ENCODE measurements at places on chromosomes 1 and 21. TPM values are rescaled to one million over a fixed set of nuclear protein-coding genes. Genes with fewer than 3 reads are reported as not detected.

GRCh38 chr1:18901952-18902522 lies 318 bp downstream of the ALDH4A1 start:
- H3K4me3 ChIP-seq: peak overlapping the region; percentile 61
- peaks cover 24% of the 10 kb centered on the region for H3K4me1 ChIP-seq
- no peaks in the 10 kb centered on the region for H3K36me3 ChIP-seq
- no peaks in the 10 kb centered on the region for H3K27me3 ChIP-seq
- DNase-seq: no peak

GRCh38 chr1:205191622-205192021 lies 19.9 kb downstream of the DSTYK start:
- DNase-seq: no peak
- peaks cover 18% of the 10 kb centered on the region for H3K4me1 ChIP-seq
- H3K4me3 ChIP-seq: no peak overlapping the region
- no peaks in the 10 kb centered on the region for H3K36me3 ChIP-seq

DNA sequence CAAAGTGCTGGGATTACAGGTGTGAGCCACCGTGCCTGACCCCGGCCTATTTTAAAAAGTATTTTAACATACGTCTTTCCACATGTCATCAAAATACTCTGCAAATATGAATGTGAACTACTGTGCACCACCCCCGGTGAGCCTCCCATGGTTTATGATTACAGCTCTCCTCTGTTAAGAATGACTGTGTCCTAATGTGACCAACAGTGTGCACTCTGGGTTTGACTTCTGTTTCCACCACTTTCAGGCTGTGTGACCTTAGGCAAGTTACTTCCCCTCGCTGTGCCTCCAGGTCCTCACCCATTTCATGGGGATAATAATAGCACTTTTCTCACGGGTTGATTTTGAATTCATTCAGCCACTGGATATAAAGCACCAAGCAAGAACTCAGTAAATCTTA lies 14.7 kb downstream of the AMPD2 start:
- no peak overlapping the region for H3K27ac ChIP-seq
- peaks cover 19% of the 10 kb centered on the region for H3K4me1 ChIP-seq
- DNase-seq: no peak
- H3K27me3 ChIP-seq: no peaks in the 10 kb centered on the region

DNA sequence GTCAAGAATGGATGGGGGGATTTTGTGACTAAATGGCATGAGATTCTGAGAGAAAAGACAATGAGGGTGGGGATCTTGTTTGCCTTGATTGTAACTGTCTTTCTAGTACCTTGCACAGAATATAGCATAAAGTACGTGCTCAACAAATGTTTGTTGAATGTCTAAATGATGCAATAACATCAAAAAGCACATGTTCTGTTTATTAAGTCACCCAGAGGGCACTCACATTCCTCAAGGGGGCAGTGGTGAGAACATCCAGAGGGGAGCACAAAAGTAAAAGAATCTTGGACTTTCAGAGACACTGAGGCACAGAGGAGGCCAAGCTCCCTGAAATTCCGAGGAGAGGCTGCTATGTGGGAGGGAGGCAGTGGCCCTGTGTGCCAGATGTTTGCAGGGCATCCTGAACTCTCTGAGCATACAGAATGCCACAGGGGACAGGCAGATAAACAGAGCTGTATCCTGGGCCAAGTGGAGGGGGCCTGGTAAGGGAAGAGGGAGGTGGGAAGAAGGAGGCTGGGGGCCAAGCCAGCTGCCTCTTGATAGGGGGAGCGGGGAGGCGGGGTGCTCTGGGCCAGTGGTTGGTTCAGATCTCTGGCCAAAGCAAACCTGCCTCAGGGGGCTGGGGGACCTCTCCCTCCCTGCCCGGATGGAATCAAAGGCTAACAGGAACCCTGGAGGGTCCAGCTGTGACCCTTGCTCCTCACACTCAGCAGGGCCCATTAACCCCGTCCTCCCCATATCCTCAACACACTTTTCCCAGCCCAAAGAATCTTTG lies 6.5 kb upstream of the ATP1A2 start:
- no peak for DNase-seq
- H3K36me3 ChIP-seq: no peaks in the 10 kb centered on the region
- no peak overlapping the region for H3K4me3 ChIP-seq
- no peak overlapping the region for H3K27ac ChIP-seq
- H3K4me1 ChIP-seq: peaks cover 28% of the 10 kb centered on the region

ADAMTS4 gene
- polyA plus RNA-seq: 0.60 TPM

GOLT1A gene
- polyA plus RNA-seq: 9.6 TPM

DNA sequence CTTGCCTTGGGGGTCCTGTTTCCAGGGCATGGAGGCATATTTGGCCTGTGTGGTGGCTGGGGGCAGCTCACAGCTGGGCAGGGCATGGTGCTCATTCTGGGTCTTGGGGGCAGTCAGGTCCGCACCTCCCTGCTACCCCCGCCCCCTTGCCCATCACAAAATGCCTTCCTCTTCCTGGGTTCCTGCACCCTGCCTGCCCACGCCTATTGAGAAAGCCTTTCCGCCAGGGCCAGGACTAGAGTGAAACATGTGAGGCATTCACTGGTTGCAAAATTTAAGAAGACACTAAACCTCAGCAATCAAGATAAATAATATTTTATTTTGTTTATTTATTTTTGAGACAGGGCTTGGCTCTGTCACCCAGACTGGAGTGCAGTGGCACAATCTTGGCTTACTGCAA lies 19.7 kb downstream of the PTAFR start:
- no peaks in the 10 kb centered on the region for H3K27me3 ChIP-seq
- H3K4me3 ChIP-seq: no peak overlapping the region
- DNase-seq: no peak

DNA sequence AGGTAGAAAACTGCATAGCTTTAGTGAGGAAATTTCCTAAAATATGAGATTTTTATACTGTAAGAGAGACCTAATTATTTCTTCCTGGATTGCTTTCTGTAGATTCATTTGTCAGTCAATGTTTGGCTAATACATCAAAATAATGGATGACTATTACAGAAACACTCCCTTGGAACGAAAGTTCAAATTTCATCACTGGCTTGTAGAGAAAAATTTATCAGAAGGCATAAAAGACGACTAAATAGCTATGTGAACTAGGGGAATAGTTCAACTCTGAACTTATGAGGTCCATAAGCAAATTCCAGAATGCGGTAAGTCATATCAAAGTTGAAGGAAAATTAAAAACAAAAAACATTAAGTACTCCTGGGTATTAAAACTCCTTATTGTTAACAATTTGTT lies 36.0 kb downstream of the WNT2B start:
- peaks cover 3% of the 10 kb centered on the region for H3K36me3 ChIP-seq
- DNase-seq: no peak
- H3K4me1 ChIP-seq: no peaks in the 10 kb centered on the region
- no peaks in the 10 kb centered on the region for H3K27me3 ChIP-seq

- peaks cover 26% of the 10 kb centered on the region for H3K36me3 ChIP-seq
- H3K27ac ChIP-seq: peak overlapping the region; percentile 98
- H3K27me3 ChIP-seq: no peaks in the 10 kb centered on the region
- no peak for DNase-seq
- H3K4me3 ChIP-seq: no peak overlapping the region
Measured at GRCh38 chr21:38813143-38813542, 7.4 kb downstream of the ETS2 start.

TOR1AIP1 gene
- 13.2 TPM for polyA plus RNA-seq

HRNR gene
- polyA plus RNA-seq: not detected

DNA sequence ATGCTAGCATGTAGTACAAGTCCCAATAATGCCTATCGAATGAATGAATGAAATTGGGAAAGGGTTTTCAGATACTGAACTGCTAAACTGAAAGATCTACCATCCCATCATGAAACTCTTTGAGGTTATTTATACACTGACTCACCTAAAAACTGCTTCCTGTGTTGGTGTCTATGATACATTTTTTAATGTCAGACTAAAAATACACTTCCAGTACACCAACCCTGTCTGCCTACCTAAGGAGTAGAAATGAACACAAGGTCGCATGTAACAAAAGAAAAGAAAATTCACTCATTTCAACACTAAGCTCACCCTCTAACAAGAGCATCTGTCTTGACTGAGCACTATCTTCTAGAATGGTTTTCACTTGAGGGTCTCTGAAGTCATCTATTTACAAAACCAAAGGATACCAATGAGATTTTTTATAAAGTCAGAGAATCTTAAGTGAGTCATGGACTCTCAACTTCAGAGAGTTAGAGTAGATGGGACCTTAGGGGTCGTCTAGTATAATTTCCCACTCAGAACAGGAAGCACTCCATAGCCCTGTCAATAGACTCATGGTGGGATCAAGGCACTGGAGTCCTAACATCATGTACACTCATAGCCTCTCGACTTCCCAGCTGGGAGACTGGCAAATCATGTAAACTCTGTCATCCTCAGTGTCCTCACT lies 53.4 kb downstream of the WLS start:
- peaks cover 3% of the 10 kb centered on the region for H3K36me3 ChIP-seq
- H3K27ac ChIP-seq: no peak overlapping the region
- H3K4me3 ChIP-seq: no peak overlapping the region

DNA sequence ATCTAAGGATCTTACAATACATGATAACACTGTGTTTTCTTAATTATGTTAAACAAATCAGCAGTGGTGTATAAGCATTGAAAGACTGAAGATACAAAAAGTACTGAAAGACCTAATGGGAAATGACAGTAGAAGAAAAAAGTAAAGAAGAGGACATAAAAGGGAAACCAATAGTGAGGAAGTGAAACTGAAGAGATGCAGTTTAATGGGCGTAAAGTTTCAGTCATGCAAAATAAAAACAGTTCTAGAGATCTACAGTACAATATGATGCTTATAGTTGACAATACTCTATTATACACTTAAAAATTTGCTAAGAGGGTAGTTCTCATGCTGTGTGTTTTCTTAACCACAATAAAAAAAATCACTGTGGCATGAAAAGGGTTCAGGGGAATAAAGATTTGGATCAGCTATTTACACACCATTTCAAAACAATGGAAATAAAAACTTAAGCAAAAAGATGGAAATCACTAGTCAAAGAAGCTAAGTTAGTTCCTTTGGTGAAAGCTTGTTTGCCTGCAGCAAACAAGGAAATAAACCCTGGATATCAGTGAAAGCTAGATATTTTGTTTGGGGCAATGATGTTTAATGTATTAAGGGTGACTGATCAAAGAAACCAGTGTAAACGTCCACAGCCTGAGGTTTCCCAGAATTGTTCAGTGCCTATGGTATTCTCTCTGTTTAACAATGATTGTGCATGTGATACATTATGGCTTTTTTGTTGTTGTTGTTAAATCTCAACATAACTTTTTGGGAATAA lies 1160.8 kb upstream of the ADGRL2 start:
- H3K27me3 ChIP-seq: no peaks in the 10 kb centered on the region

- H3K27me3 ChIP-seq: no peaks in the 10 kb centered on the region
- no peak for DNase-seq
- H3K36me3 ChIP-seq: no peaks in the 10 kb centered on the region
- H3K4me3 ChIP-seq: no peak overlapping the region
- no peak overlapping the region for H3K27ac ChIP-seq
- peaks cover 10% of the 10 kb centered on the region for H3K4me1 ChIP-seq
Measured at GRCh38 chr21:37753122-37753599, 163.1 kb downstream of the KCNJ6 start.

CFAP74 gene
- not detected for polyA plus RNA-seq

DNA sequence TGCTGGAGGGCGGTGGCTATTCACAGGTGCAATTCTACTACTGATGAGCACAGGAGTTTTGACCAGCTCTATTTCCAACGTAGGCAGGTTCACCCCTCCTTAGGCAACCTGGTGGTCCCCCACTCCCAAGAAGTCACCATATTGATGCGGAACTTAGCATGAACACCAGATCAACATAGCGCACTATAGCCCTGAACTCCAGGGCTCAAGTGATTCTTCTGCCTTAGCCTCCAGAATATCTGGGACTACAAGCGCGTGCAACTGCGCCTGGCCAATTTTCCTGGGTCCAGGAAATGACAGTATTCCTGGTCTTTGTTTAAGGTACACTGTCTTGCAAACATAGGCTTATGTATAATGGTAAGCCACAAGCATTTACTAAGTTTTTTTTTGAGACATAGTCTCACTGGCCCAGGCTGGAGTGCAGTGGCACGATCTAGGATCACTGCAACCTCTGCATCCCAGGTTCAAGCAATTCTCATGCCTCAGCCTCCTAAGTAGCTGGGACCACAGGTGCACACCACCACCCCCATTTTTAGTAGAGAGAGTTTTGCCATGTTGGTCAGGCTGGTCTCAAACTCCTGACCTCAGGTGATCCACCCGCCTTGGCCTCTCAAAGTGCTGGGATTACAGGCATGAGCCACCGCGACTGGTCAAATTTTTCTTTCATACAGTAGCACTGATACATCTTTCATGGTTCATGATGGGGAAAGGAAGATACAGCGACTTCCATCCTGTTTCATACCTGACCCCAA lies 12.6 kb downstream of the MCL1 start:
- peak overlapping the region; percentile 30 for H3K4me3 ChIP-seq
- peak overlapping the region; percentile 99 for H3K27ac ChIP-seq
- peaks cover 97% of the 10 kb centered on the region for H3K4me1 ChIP-seq
- H3K36me3 ChIP-seq: peaks cover 8% of the 10 kb centered on the region
- no peaks in the 10 kb centered on the region for H3K27me3 ChIP-seq

DNA sequence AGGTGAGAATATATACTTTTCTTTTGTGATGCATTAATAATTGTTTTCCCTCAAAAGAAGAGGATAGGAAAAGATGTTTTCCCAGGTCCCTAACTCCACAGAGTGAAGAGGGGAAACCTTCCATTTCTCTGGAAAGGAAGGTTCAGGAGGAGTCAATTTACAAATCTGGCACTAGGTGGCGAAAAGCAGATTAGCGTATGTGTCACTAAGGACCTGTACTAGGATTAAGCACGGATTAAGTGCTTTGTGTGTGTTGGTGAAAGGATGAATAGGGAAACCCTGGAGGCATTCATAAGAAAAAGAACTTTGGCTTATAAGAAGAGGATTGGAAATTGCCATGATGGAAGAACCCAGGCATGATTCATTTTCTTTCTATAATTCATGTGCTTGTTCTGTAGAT lies 410.1 kb upstream of the PLXNA2 start:
- no peak for DNase-seq
- H3K4me1 ChIP-seq: no peaks in the 10 kb centered on the region
- H3K4me3 ChIP-seq: no peak overlapping the region
- no peak overlapping the region for H3K27ac ChIP-seq
- H3K27me3 ChIP-seq: no peaks in the 10 kb centered on the region

- no peak for DNase-seq
- no peak overlapping the region for H3K27ac ChIP-seq
- H3K36me3 ChIP-seq: no peaks in the 10 kb centered on the region
Measured at GRCh38 chr1:152756872-152757271, 953 bp upstream of the KPRP start.

ST6GALNAC5 gene
- 1.0 TPM for polyA plus RNA-seq

GRCh38 chr1:169610108-169610507 lies 19.8 kb downstream of the SELP start:
- H3K36me3 ChIP-seq: no peaks in the 10 kb centered on the region
- H3K4me3 ChIP-seq: no peak overlapping the region
- no peak for DNase-seq
- no peaks in the 10 kb centered on the region for H3K4me1 ChIP-seq

DNA sequence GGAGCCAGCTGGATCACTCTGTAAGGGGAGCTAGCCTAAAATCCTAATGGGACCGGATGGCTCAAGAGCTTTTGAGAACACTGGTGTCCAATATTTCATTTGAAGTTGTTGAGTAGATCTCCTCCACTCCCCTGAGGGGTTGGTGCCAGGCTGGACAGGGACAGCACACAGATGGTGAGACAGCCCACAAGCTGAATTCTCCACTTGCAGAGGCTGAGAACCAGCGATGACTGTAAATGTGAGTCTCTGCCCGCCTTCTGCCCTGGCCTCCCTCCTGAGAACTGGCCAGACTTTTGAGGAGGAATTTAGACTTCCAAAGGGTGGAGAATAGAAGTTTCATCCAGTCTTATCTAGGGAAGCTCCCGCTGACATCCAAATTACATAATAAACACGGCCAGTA lies 20.5 kb upstream of the COQ8A start:
- H3K27ac ChIP-seq: no peak overlapping the region
- H3K27me3 ChIP-seq: no peaks in the 10 kb centered on the region
- no peak for DNase-seq
- no peaks in the 10 kb centered on the region for H3K4me1 ChIP-seq
- H3K4me3 ChIP-seq: no peak overlapping the region
- H3K36me3 ChIP-seq: peaks cover 17% of the 10 kb centered on the region

RAB7B gene
- polyA plus RNA-seq: 2.1 TPM

All from sigmoid colon (tissue), 7 donors.